Non-pigmented ciliary epithelial cell (primary cell): ENCODE measurements at places on chromosomes 5 and 9.

GRCh38 chr9:94472806-94473360, 82.0 kb upstream of the PCAT7 start:
- DNase-seq, result peak; percentile 15

GRCh38 chr5:119328753-119329602, 26.8 kb upstream of the TNFAIP8 start:
- no peak for DNase-seq

GRCh38 chr5:174724484-174725260, at the start of gene MSX2:
MSX2 (plus strand) TSS chr5:174724582; CDS start chr5:174724660, 78 bp downstream.
- DNase-seq, result peak; percentile 50

GRCh38 chr9:37408933-37409710, 13.4 kb upstream of the GRHPR start:
- no peak for DNase-seq

GRCh38 chr9:2180154-2180553, 165.0 kb downstream of the SMARCA2 start:
- no peak for DNase-seq

GRCh38 chr5:177194268-177194667, 60.7 kb downstream of the NSD1 start:
- DNase-seq, result peak; percentile 84

GRCh38 chr5:132772291-132773070, 4.6 kb downstream of the SEPTIN8 start:
- no peak for DNase-seq

GRCh38 chr9:105333811-105334210, 89.4 kb downstream of the SLC44A1 start:
- DNase-seq, result no peak
